ENCODE measurements at places on chromosomes 3 and 15. TPM values are rescaled to one million over a fixed set of nuclear protein-coding genes. Genes with fewer than 3 reads are reported as not detected.

CFAP20DC gene
- 0.09 TPM for total RNA-seq

- H3K4me1 ChIP-seq, result no peaks in the 10 kb centered on the region
- H3K4me3 ChIP-seq, result no peak overlapping the region
- no peak overlapping the region for H3K27ac ChIP-seq
Measured at GRCh38 chr3:189513281-189514117, 117.7 kb upstream of the TP63 start.

DNA sequence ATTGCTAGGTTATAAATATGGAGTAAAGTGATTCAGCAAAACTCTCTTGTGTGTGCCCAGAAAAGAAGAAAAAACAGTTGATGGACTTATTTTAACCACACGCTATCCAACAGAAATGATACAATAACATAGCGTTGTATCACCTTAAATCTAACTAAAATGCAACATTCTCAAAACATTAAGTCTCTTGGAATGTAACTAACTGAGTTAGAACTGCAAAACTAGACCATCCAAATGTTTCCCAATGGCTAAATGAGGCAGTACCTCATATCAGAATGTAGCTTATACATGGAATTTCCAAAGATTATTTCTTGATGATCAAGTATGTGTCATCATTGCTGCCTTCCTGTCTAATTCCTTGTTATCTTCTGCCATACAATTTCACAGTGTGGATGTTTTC lies 187.9 kb downstream of the CNTN3 start:
- DNase-seq, result no peak
- no peaks in the 10 kb centered on the region for H3K36me3 ChIP-seq
- no peaks in the 10 kb centered on the region for H3K27me3 ChIP-seq
- H3K4me3 ChIP-seq, result no peak overlapping the region
- no peak overlapping the region for H3K27ac ChIP-seq

GRCh38 chr15:36315649-36316048 lies 263.8 kb upstream of the CDIN1 start:
- no peaks in the 10 kb centered on the region for H3K27me3 ChIP-seq
- H3K4me3 ChIP-seq, result no peak overlapping the region
- H3K27ac ChIP-seq, result no peak overlapping the region
- no peaks in the 10 kb centered on the region for H3K4me1 ChIP-seq
- no peak for DNase-seq

- H3K36me3 ChIP-seq, result no peaks in the 10 kb centered on the region
- H3K4me1 ChIP-seq, result no peaks in the 10 kb centered on the region
Measured at GRCh38 chr15:39874890-39875549, 45.0 kb downstream of the GPR176 start.

Measured in natural killer cell (primary cell).